ENCODE measurements at places on chromosomes 3 and 15.
A peak's percentile ranks its signal among the peaks of the same experiment; 100 is the strongest.

- no peak for DNase-seq
Observed at GRCh38 chr3:100059472-100059871, 54.8 kb downstream of the FILIP1L start.

- peak; percentile 79 for DNase-seq
Observed at GRCh38 chr3:141275032-141275422, 43.4 kb downstream of the PXYLP1 start.

DNA sequence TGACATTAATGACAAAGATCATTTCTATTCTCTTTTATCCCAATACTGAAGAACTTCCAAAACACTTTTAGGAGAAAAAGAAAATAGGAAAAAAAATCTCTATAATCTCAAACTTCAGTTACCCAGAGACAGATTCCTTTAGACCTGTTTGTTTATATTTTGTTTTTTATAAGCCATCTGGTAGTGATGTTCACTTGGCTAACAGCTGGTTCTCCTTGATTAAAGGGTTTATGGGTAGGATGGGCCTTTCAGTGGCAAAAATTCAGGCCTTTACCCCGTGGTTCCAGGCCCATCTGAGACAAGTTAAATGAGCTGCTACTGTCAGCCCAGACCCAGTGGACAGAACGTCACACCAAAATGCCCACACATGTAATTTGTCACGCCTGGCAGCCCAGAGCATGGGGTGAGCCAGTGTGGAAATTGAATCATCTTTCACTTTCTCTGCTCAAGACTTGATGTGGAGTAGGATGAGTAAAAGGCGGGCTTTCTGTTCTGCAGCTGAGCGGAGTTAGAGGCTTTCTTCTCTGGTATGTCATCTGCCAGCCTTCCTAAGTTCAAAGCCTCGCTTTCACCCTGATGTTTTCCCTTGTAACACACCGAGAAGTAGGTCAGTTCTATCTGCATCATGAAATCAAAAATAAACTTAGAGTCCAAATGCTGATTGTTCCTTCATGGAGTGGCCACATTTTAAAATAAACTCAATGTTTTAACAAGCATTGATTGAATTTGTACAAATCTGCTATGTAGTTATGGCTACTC, 62.5 kb upstream of the SKOR1 start:
- peak; percentile 76 for DNase-seq

- peak; percentile 47 for DNase-seq
Observed at GRCh38 chr3:30467596-30468238, 138.7 kb upstream of the TGFBR2 start.

- peak; percentile 85 for DNase-seq
Observed at GRCh38 chr3:124951511-124952281, 17.1 kb upstream of the MUC13 start.

DNA sequence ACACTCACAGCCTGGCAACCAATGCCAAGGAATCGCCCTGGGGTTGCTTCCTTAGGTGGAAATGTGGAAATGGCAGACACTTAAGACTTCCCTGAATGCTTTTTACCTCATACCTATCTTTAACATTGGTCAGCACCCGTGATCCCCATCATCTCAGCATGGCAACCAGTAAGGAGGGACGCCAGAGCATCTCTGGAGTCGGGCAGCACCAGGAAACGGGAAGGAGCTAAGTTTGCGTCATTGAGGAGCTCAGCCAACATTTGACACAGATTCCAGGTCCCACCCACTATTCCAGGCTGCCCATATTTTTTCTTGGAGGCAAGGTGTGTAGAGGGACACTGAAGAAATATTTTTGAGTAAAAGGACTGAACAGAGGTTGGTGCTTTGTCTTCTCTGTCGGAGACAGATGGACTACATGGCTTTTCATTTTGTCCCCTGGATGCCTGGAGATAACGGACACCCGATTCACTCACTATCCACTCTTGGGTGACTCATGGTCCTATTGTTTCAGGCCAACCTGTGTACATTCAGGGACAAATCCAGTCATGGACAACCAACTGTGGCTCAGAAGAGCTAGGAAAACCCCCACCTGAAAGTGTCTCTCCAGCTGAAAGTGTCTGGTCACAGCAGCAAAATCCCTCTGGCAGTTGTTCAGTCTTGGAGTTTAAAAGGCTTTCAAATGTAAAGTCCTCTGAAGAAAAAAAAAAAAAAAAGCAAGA, 70.4 kb upstream of the OXTR start:
- DNase-seq, result no peak

DNA sequence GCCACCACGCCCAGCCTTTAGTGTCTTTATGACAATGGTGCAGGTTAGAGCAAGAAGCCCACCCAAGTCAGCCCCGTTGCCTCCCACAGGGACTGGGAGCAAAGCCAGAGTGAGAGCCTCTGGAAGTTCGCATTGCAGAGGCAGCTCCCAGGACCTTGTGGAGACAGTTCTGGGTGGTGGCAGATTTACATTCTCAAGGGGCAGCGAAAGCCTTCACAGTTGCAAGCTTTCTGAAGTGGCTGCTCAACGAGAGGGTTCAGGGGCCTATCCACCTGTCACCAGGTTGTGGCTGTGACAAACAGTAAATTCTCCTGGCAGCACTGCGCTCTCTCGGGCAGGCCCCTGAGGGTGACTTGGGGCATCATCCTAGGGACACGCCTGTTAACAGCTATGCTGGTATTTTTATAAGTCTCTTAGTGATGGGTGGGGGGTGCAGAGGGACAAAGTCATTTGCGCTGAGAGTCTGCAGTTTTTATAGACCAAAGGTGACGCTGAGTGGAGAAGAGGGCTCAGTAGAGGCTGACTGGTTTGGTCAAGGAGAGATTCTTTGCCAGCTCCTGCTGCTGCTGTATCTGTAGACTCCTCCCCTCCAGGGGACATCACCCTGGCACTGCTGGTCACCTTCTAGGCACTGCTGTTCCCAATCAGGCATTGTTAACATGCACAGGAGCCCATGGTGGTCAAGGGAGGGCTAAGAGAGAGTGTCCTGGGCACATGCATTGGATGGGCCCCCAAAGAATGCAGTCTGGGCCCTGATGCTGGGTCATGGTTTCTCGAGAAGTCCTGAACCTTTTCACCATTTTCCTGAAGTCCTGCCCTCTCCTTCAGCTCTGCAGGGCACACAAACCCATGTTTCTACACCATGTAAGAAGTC, 57.5 kb upstream of the KLF13 start:
- no peak for DNase-seq

- DNase-seq, result peak; percentile 54
Observed at GRCh38 chr3:141411251-141411771, 43.0 kb downstream of the ZBTB38 start.

- peak; percentile 0 for DNase-seq
Observed at GRCh38 chr3:95302044-95302443, 1239.2 kb downstream of the NSUN3 start.

GRCh38 chr15:79978655-79979514, 7.9 kb upstream of the BCL2A1 start:
- DNase-seq, result peak; percentile 93

GRCh38 chr3:167861649-167862048, 126.1 kb downstream of the SERPINI1 start:
- peak; percentile 18 for DNase-seq

Data from GM23248 (cell line).